KBM-7 (cell line): ENCODE measurements at places on chromosomes 6 and 20.

- no peak for DNase-seq
These were observed 66.6 kb downstream of the EZR start for GRCh38 chr6:158752613-158753012.

- DNase-seq, result no peak
These were observed 4.9 kb downstream of the POLR1C start for GRCh38 chr6:43521836-43522235.

GRCh38 chr6:28205879-28206278, 19.2 kb upstream of the ZSCAN9 start:
- no peak for DNase-seq

DNA sequence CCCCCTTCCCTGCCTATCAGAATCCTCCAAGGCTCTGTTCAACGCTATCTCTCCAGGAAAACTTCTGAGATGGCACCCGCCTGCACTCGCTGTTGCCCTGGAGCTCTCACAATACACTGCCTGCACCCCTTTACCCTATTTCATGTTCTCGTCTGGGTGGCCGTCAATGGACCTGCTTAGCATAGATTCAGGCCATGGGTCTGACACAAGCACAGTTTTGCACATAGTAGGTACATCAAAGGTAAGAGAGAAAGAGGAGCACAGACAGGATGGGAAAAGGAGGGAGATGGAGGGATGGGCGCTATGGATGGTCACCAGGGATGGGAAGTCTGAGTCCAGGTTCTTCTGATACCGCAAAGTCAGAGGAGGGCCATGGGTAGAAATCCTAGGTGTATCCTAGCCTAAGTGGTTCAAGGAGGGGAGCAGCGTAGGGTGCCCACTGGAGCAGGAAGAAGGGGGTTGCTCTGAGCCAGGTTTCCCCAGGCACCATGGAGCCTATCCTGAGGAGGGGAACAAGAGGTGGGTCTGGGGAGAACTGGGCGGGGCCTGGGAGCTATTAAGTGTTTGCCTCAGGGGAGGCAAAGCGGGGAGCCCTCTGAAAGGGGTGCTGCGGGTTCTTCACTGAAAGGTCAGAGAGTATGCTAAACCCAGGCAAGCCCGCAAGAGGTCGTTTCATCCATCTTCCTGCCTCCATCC, 89.3 kb downstream of the MRPL14 start:
- DNase-seq, result no peak

- DNase-seq, result no peak
These were observed 78.5 kb downstream of the CBFA2T2 start for GRCh38 chr20:33568378-33568777.

DNA sequence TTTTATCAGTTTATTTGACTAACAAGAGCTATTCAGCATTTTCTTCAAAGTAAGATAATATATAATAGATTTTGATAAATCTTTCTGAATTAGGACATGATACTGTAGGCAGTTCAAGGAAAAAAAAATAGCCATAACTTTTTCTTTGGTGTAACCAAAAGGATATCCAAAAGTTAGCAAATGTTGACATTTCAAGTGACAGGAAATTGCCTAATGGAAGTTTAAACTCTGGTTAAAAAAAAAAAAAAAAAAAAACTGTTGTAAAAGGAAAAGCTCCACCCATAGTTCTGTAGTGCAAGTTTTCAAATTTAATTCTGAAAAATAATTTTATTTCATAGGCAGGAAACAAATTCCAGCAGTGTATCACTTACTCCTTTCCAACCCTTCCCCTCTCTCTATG, 18.8 kb downstream of the HEBP2 start:
- no peak for DNase-seq

DNA sequence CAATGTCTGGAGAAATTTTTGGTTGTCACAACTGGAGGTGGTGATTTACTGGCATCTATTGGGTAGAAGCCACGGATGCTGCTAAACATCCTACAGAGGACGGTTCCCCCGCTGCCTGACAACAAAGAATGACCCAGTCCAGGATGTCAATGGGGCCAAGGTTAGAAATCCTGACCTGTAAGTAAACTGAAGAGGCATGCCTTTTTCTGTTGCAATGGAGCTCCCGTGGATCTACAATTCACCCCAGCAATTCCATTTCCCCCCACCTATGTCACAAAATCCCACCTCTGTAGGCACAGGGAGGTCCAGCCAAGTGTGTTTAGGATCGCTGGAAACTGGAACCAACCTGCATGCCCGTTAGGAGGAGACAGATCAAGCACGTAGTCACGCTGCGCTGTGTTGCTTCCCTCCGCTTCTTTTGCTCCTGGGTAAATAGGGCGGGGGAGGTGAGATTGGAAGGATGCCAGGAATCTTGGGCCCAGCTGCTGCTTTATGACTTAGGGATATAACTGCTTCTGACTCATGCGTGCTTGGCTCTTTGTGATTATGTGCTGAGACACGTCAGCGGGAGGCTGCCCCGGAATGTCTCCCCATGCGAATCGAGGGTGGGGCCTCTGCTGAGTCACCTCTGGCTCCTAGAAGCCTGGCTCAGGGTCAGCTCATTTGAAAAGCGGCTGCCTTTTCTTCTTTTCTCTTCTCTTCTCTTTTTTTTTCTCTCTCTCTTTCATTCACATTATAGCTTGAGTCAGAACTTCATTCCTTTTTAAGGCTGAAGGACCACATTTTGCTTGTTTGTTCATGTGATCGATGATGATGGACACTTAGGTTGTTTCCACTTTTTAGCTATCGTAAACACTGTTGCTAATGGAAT, 12.4 kb upstream of the PEDS1 start:
- peak; percentile 99 for DNase-seq

- no peak for DNase-seq
These were observed 48.1 kb downstream of the SLC24A3 start for GRCh38 chr20:19260412-19261090.

GRCh38 chr6:139442188-139442671, 67.8 kb upstream of the CITED2 start:
- peak; percentile 80 for DNase-seq

GRCh38 chr20:43744151-43744611, 17.4 kb upstream of the GTSF1L start:
- DNase-seq, result no peak

- no peak for DNase-seq
These were observed 25.7 kb downstream of the HMGN3 start for GRCh38 chr6:79208816-79209215.

DNA sequence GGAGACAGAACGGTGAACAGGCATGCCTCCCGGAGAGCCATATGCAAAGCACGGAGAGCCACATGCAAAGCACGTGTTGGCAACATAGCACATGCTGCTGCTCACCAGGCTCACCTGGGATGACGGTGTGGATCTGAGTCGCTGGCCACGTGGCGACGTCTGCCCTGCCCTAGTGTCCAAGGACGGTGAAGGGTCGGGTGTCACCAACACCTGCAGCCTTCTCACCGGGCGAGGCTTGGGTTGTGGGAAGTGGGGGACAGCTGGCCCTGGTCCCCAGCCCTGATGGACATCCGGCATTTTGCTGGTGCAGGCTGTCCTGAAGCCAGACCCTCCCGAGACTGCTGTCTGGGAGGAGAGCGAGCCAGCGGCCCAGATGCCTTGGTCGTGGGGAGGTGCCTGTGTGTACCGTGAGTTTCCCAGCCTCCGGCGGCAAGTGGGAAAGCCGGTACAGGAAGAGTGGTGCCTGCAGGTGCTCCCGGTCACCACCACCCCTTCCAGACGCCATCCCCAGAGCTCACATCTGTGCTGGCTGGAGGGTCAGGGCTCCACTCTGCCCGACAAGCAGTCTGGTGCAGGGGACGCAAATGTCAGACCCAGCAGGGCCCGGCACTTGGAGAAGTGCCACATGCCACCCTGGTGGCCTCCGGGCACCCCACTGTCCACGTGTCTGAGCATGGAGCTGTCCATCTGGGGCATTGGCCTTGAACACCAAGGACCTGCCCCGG, 5.9 kb upstream of the ADRM1 start:
- no peak for DNase-seq

DNA sequence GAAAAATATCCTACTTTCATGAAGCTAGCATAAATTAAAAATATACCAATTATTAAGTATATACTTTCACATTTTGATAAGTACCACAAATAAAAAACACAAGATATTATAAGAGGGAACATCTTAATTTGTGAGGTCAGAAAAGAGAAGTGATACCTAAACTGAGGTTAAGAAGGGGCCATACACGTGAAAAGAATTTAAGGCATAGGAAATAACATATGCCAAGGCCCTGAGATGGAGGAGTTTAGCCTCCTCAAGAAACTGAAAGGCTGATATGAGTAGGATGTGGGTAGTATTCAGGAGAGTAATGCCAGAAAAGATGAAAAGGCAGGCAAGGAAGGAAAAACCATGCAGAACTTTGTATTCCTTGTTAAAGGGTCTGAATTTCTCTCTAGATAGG, 116.6 kb upstream of the HTR1E start:
- no peak for DNase-seq

- DNase-seq, result peak; percentile 51
These were observed 9.8 kb upstream of the MAPK13 start for GRCh38 chr6:36120539-36120938.

DNA sequence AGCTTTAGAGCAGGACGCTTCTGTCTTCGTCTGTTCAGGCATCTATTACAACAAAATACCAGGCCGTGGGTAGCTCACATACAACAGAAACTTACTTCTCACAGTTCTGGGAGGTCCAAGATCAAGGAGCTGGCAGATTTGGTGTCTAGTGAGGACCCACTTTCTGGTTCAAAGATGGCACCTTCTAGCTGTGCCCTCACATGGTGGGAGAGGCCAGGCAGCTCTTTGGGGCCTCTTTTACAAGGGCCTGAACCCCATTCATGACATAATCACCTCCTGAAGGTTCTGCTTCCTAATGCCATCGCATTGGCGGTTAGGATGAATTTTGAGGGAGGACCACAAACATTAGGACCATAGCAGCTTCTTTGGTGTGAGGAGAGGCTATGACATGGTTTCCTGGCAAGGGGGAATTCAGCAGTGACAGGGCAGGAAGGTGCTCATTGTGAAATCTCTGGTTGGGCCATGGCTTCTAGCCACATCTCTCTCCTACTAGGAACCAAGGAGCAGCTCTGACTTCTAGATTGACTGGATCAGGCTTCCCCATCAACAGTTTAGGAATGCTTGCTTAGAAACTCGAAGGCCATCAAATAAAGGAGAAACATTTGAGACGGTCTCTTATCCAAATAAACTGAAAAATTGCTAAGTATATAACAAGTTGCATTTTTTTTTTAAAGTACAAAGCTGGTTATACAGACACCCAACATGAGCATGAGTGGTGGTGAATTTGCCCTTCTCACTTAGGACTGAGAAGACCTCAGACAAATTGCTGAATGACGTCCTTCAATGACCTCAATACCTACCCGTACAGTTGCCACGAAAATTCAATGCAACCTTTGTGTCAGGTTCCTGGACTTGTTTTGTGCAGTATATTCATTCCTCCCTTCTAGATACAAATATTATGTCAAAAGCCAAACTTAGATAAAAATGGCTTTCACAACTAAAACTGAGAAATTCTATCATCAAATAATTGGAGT, 140.7 kb downstream of the ZDHHC14 start:
- no peak for DNase-seq

DNA sequence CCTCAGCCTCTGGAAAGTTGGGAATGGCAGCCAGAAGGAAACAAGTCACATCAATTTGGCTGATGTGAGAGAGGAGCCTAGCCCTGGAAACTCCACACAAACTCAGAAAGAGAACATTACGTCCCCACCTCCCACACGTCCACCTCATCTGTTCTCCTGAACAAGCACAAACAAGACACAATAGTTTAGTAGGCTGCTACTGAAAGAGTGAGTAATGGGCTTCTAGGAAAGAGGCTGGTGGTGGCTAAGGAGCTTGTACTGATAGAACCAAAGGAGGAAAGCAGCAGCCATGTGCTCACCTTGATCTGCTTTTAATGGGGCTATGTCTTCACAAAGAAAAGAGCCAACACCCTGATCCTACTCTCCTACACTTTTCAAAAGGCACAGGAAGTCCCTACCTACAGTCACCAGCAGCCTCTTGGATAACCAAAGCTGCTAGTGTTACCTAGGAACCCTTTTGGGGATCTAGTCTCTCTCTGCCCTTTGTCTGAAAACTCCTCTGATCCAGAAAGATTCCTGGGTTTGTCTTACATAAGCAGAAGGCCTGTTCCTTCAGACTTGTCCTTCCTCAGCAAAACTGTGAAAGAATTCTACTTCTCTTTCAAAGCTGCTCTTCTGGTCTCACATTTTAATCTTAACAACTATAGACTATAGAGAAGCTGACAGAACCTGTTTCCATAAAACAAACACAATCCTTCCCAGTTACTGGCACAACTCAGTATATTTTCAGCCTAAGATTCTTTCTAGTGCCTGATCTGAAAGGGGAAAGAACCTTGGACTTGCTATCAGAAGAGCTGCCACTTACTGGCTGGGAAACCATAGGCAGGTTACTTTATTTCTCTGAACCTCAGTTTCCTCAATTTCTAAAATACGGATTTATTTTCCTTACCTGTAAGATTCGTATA, 3.1 kb downstream of the PLAGL2 start:
- DNase-seq, result no peak

- no peak for DNase-seq
These were observed 622.3 kb upstream of the IMPG1 start for GRCh38 chr6:76694795-76695194.

DNA sequence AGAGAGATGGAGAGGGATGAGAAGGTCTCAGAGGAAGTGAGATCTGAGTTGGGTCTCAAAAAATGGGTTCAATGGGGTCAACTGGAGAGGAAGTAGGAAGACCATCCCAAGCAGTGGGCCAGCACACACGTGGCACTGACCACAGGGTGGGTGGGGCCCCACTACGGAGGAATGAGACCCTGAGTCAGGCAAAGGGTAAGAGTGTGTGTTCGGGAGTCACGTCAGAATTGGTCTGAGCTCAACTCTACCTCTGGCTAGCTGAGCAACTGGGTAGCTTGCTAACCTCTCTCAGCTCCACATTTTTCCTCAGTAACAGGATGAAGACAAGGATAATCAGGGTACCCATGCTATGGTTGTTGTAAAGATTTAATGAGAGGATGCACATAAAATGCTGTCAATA, 79.0 kb downstream of the TRERF1 start:
- DNase-seq, result no peak

GRCh38 chr6:111870742-111871064, 2.5 kb downstream of the FYN start:
- no peak for DNase-seq

GRCh38 chr6:114467931-114468330, 125.1 kb upstream of the HS3ST5 start:
- no peak for DNase-seq

GRCh38 chr6:169156108-169156792, 97.4 kb downstream of the THBS2 start:
- DNase-seq, result no peak

DNA sequence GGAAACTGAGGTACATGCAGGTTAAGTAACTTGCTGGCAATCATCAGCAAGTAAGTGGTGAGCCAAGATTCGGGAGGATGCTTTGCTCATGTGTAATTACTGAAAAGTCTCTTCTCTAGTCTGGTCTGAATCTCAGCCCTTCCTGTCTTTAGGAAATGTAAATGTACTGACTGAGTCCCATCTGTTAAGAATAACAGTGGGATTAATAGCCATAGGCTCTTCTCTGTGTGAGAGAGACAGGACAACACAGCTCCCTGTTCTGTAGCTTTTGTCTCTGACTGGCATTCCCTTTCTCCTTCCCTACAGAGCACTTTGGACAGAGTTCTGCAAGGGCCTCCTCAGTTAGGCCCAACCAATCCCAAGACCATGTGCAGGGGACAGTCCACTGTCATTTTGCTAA, 131.3 kb upstream of the OGFRL1 start:
- no peak for DNase-seq

GRCh38 chr6:81793821-81794475, 41.5 kb upstream of the TENT5A start:
- no peak for DNase-seq
